Natural killer cell treated with Interleukin-12 subunit alpha and Interleukin-12 subunit beta and Interleukin-15 and Interleukin-18, amount 100 ng/mL, for 72 hours (primary cell): ENCODE measurements at places on chromosomes 11 and 22.
A peak's percentile ranks its signal among the peaks of the same experiment; 100 is the strongest.

- DNase-seq, result no peak
These were observed 144.6 kb downstream of the KIF18A start for GRCh38 chr11:27963370-27963769.

DNA sequence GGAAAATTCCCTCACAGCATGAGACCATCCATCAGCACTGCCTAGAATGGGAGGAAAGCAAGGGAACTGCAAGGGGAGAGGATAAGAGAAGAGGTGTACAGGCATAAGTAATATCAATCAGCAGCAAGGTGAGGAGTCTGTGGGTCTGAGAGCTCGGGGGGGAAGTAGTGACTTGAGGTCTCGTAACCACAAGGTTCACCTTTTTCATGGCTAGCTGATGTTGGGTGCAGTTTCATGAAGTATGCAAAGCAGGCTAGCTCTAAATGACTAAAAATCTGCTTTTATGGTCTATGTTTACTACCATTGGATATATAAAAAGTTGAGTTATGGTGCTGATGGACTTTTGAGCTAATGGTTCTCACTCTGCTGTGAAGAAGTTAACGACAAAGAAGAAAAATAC lies 35.8 kb downstream of the OR4C6 start:
- DNase-seq, result no peak

DNA sequence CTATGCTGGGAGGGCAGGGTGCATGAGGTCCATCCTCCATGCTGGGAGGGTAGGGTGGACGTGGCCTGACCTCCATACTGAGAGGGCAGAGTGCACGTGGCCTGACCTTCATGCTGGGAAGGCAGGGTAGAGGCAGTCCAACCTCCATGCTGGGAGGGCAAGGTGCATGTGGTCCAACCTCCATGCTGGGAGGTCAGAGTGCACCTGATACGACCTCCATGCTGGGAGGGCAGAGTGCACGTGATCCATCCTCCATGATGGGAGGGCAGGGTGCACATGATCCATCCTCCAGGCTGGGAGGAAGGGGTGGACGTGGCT lies 622.2 kb downstream of the BRD1 start:
- no peak for DNase-seq

GRCh38 chr22:35837101-35837727 lies 119.5 kb downstream of the APOL5 start:
- DNase-seq, result no peak

- DNase-seq, result no peak
These were observed 8.6 kb upstream of the CD3E start for GRCh38 chr11:118295815-118296454.

DNA sequence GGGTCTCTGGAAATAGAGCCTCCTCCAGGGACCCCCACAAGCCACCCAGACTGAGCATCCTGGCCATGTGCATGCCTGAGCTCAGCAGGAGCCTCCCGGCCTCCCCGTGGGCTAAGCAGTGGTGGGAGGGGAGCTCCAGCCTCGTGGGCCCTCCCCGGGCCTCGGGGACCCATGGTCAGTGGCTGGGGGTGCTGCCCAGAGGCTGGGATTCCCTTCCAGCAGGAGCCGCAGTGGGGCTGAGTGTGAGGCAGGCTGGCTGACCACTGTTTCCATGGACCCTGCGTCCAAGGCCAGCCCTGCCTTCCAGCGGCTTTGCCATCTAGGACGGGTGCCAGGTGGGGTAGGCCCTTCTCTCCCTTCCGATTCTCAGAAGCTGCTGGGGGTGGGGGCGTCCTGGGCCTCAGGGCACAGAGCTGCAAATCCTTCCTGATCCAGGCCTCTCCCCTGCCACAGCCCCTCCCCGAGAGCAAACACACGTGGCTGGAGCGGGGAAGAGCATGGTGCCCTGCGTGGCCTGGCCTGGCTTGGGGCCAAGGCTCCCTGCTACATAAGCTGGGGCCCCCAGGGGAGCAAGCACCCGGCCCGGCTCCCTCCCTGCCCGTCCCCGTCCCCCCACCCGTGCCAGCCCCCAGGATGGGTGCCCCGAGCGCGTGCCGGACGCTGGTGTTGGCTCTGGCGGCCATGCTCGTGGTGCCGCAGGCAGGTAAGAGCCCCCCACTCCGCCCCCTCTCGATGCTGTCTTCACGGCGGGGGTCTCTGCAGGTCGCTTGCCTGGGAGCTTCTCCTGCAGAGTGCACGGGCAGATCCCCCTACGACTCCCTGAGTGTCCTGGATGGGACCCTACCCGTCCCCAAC lies at the start of gene MUC5B:
TSS of gene MUC5B (plus strand) at position 576 of the 855 bp plus-strand sequence. CDS start at position 634, 58 bp downstream.
- peak; percentile 56 for DNase-seq

DNA sequence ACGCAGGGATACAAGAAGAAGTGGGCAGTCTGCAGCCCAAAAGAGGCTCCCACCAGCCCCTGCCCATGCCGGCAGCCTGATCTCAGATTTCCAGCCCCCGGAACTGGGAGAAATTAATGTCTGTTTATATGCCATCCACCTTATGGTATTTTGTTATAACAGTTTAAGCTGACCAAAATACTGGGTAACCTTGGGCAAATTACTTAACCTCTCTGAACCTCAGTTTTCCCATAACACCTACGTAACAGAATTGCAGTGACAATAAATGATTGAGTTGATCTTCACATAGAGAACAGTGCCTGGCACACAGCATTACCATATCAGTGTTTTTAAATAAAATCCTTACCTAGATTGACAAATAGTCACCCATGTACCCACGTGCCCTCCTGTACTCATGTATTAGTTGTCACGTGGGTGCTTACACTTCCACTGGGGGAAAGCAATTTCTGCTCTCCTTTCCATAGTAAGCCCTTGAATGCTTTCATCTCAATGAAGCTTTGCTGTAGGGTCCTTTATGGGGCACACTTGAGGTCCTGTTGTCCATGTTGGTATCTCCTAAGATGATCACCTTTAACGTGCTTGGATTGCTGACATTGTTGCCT lies 54.2 kb upstream of the PHF21A start:
- DNase-seq, result no peak

DNA sequence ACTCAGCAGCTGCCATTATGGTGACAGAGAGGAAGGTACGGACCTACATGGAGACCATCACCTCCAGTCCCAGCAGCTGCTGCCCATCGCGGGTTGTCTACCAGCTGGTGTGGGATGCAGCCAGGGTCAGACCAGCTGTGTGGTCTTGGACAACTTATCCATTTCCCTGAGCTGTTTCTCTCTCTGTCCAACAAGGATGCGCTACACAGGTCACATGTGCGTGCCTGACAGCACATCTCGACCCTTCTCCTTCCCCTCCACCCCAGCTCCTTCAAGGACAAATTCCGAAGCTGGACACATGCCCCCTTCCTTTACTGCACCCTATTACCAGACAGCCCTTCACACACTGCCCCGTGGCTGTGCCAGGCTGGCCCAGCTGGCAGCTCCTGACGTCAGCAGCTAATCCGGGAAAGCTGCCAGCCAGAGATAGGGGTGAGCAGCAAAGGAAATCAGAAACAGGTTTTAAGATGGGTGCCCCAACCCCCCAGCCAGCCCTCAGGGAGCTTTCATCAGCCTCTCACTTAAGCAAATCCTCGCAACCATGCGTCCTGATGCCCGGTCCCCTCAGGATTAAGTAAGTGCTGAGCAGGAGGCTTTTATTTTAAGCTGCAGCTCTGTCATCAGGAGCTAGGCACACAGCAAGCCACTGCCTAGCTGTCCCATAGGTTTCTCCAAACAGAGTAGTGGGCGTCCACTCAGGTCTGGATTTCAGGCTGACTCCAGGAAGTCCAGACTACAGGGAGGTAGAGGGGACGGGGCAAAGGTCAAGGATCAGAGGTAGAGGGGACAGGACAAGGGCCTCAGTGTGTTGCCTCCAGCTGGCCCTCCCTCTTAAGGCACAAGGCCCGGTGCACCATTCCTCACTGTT lies 20.3 kb downstream of the TEF start:
- no peak for DNase-seq

DNA sequence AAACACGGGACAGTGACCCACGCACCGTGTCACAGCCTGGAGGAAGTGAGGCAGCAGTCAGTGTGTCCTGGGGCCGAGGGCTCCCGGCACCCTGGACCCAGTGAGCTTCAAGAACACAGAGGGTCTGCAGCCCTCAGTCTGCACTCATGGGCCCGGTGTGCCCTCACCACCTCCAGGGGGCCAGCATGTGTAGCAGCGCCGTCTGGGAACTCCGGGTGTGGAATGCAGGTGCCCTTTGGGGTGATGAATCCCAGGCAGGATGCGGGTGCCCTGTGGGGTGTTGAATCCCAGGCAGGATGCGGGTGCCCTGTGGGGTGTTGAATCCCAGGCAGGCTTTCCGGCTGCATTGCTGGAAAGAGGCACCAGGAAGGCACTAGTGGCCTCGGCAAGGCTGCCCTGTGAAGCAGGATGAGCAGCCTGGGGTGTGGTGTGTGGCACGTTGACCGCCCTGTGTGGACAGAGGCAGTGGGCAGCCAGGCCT lies 1399.9 kb downstream of the BRD1 start:
- peak; percentile 29 for DNase-seq

DNA sequence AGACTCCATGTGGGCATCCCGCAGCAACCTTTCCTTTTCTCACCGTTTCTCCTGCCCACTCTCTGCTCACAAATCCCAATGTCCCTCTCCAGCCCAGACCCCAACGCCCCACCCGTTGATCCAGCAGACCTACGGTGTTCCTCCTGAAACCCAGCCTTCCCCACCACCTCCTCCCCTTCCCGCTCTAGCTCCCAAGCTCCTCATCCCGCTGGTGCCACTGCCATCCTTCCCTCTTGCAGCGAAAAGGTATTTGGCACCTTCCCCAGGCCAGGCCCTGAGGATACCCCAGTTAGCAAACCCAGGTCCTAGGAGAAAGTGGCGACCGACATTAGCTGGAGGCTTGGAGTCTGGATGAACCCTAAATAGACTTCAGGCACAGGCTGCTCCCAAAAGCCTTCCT lies 84.0 kb upstream of the RTL6 start:
- DNase-seq, result peak; percentile 31

GRCh38 chr11:125192183-125192582 lies 27.6 kb downstream of the PKNOX2 start:
- no peak for DNase-seq

DNA sequence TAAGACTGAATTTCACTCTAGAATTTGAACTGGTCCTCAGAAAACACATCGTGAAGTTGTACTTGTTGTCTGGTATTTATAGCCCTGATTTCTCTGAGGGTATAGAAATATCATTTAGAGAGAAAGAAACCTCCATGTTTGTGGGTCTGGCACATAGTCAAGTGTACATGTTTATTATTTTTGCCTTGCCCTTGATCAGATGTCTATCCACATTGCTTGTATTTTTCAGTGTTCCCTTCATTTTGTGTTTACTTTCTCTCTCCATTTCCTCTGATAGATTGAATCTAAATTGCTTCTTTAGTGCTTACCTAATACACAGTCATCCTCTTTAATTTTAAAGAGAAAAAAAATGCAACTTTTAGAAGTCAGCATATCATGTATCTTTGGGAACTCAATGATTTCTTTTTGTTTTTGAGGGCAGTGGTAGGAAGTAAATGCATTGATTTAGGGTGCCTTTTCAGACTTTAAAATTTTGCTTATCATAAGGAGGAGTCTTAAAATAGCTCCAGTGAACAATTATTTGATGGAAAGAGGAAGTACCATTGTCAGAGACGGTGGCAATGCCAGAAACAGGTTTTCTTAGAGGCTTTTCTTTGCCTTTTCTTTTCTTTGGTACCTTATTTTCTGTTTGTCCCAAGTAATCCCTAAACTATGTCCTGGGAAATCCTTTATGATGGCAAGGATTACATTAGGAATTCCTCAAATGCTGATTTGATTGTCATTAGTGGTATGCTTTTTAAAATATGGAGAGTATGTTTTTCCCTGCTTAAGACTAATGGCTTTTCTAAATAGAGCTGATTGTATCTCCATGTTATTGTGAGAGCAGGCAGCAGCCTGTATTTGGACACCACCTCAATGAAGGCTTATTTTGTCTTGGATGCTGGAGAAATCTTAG lies 29.8 kb upstream of the TECTA start:
- no peak for DNase-seq

DNA sequence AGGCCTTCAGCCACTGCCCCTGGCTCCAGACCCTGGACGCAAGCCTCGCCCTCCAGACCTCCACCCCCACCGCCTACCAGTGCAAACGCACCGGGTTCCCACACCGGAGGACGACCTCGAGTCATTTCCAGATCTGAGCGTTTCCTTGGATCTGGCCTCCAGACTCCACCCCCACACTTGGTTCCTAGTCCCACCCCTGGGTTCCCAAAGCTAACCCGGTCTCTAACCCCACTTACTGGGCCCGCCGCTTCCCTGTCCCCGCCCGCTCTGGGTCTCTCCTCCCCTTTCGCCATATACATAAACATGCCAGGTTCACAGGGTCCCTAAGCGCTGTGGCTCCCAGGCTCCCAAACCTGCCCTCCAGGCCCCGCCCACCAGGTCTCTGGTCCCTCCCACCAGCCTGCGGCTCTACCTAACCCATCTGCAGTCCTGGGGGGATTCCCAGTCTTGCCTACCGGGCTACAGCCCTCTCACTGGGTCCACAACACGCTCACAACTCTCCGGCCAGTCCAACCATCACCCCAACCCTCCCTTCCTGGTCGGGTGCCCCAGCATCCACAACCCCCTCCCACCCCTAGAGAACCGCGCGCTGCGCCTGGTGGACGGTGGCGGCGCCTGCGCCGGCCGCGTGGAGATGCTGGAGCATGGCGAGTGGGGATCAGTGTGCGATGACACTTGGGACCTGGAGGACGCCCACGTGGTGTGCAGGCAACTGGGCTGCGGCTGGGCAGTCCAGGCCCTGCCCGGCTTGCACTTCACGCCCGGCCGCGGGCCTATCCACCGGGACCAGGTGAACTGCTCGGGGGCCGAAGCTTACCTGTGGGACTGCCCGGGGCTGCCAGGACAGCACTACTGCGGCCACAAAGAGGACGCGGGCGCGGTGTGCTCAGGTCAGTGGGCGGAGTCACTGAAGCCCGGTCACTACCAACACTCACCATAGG lies 36.7 kb downstream of the CD6 start:
- no peak for DNase-seq

- DNase-seq, result no peak
These were observed 27.7 kb upstream of the TP53I11 start for GRCh38 chr11:44978274-44978960.

DNA sequence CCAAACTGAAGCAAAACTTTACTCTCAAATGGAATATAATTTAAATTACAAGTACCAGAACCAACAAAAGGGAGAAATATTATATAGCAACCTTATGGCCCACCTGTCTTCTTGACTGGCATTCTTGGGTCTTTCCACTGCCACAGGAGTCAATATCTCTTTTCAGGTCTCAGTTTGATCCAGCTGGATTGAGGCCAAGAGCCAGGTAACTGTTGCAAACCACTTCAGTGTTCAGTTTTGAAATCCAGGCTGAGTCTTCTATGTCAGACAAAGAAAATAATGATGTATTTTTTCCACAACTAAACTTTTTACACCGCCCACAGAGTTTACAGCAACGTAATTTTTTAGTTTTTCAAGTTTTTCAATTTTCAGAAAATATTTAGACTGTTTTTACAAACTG lies 648 bp downstream of the DLG2 start:
- DNase-seq, result no peak

DNA sequence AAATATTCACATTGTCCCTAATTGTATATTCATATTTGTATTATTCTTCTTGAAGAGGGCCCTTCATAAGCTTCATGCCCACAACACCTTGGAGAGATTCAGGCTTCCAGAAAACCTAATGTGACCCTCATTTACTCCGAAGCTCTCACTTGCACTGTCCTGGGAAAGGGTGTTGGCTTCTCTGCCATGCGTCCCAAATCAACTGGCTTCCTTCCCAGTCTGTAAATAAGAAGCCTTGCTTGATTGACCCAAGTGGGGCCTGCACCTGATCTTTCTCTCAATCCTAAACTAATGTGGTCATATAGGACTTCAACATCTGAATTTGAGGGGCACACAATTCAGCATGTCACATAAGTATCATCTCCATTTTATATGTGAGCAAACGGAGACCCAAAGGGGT lies 40.5 kb upstream of the ZBTB16 start:
- no peak for DNase-seq

- DNase-seq, result no peak
These were observed 344.6 kb upstream of the C11orf87 start for GRCh38 chr11:109077291-109077920.
